A549 treated with GW870086 at 1 μM for 4 hours (cell line): ENCODE measurements at places on chromosomes 1 and 21. TPM values are rescaled to one million over a fixed set of nuclear protein-coding genes. Genes with fewer than 3 reads are reported as not detected.

Gene RHD
- not detected in 5 replicates for total RNA-seq

Gene DPYD
- total RNA-seq, result 1.5 to 2.4 TPM (median 1.8 TPM) in 5 replicates

Gene F11R
- 46.4 to 85.2 TPM (median 65.9 TPM) in 5 replicates for total RNA-seq

Gene CD48
- total RNA-seq, result not detected in 5 replicates

Gene KCNJ6
- total RNA-seq, result 2.8 to 4.0 TPM (median 3.8 TPM) in 5 replicates

Gene OR2T2
- not detected in 5 replicates for total RNA-seq

Gene C8B
- total RNA-seq, result not detected in 5 replicates

Gene AADACL4
- total RNA-seq, result not detected in 5 replicates
